CD8-positive, alpha-beta T cell (primary cell): ENCODE measurements at places on chromosomes 7 and 10. TPM values are rescaled to one million over a fixed set of nuclear protein-coding genes. Genes with fewer than 3 reads are reported as not detected.

GRCh38 chr7:114130866-114131265 lies 212.1 kb upstream of the PPP1R3A start:
- no peak for DNase-seq

DNA sequence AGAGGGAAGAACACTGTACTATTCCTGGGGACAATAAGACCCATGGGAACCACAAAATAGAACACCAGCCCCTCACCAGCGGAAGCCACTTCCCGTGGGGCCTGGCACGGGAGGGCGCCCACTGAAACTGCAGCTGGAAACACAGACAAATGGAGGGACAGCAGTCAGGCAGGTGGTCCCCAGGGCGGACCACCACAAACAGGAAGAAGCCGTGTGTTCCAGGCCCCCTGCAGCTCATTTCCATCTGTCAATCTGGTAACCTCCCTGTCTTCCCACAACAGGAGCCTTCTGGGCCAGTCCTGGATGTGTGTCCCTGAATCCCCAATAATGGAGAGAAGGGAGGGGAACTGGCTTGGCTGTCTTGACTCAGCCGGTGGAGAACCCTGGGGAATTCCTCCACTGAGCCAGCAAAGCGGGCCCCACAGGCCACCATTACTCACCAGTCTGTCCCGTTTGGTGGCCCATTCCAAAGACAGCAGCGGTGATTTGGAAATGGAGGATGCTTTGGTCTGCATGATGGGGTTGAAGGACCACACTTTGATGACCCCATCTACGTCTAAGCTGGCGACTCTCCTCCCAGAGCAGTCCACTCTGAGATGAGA lies 16.7 kb downstream of the WDR91 start:
- DNase-seq: no peak

DNA sequence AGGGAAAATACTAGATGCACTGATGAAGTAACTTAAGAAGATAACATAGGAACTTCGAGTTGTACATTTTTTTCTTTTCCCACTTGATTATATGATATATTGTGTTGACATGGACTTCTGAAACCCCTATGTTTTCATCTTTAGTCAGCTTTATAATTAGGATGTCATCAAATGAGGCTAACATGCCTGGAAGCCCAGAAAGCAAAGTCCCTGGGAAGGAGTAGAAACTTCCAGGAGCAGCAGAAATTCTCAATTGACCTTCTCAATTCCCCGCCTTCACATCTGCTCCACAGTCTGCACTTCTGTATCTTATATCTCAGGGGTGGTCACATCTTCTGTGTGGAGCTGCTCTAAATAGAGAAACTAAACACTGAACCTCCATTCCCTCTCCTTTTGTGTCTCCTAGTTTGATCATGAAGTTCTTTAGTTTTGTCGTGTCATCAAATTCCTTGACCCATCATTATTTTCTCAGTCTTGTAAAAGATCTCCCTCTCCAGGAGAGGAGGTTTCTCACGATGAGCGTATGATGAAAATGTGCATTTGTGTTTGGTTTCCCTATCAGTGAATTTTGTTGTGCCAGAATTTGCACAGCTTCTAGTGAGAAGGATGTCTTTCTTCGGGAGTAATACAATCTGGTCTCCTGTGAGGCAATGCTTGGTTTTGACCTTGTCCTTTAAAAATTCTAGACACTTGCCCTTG lies 303.3 kb downstream of the SUGCT start:
- DNase-seq: no peak

DNA sequence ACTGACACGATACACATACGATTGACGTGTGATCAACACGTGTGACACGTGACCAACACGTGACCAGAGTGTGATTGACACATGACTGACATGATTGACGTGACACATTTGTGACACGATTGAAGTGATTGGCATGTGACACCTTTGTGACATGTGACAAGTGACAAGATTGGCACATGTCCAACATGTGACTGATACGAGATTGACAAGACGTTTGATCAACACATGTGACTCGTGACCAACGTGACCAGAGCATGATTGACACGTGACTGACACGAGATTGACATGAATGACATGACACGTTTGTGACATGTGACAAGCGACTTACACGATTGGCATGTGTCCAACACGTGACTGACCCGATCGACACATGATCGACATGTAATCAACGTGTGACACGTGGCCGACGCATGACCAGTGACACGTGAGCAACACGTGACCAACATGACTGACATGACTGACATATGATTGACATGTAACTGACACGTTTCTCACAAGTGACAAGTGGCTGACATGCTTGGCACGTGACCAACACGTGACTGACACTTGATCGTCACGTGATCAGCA lies 22.0 kb downstream of the CRPPA start:
- DNase-seq: no peak

- DNase-seq: no peak
These were observed 124.9 kb downstream of the OAT start for GRCh38 chr10:124293616-124294449.

The SPDYE5 gene
- total RNA-seq: 0.25 TPM

- DNase-seq: no peak
These were observed 244.4 kb downstream of the RPS24 start for GRCh38 chr10:78278058-78278404.

DNA sequence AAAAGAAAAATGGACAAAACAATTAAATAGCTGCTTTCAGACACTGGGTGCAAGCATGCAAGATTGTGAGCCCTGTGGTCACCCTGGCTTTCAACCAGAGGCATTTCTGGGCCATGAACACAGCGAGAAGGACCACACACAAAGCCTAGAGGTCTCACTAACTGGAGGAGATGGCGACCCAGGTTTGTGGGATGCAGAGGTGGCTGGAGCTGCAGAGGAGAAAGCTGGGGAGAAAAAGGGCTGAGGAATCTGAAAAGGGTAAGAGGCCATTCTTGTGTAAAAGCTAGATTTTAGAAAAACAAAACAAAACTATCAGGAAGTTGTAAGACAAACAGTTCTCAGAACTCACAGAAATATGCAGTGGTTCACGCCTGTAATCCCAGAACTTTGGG lies 30.1 kb upstream of the PTPRN2 start:
- DNase-seq: no peak

The AIFM2 gene
- total RNA-seq: 2.6 TPM

The DRGX gene
- not detected for total RNA-seq

The RALA gene
- total RNA-seq: 37.5 TPM

GRCh38 chr10:25107756-25108155 lies 67.0 kb upstream of the GPR158 start:
- DNase-seq: no peak

The MYO1G gene
- 142 TPM for total RNA-seq

DNA sequence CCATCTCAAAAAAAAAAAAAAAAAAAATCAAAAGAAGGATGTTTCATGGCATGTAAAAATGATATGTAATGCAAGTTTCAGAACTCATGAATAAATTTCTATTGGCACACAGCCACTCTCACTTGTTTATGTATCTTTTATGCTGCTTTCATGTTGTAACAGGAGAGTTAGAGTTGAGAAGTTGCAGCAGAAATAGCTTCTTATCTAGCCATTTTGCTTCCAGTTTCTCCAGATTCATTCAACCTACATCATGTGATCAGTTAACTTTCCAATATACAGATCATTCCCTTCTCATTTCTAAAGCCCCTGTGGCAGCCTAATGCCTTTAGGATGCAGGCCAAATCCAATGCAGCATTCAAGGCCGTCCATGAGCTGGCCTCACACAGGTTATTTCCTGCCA lies 30.4 kb downstream of the ZNF786 start:
- DNase-seq: no peak
